ENCODE measurements at places on chromosomes 1 and 21.

DNA sequence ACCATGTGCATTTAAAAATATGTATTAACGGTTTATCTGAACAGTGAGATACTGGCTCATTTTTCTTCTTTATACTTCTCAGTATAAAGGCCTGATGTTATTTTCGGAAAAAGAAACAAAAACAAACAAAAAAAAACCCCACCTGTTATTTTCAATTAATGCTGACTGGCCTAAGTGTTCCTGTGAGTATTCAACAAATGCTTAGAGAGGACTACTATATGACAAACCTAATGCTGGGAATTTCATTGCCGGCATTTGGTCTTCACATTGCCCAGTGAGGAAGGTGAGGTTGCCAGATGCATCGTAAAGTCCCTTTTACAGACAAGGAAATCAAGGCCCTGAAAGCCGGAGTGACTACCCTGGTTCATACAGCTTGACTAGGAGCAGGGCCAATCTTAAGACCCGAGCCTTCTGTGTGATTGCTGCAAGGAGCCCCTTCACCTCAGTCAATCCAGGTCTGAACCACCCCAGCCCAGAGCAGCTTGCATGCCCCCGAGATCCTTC, 599 bp downstream of the MRPL24 start:
- no peak for DNase-seq
- H3K4me1 ChIP-seq, result peaks cover 20% of the 10 kb centered on the region
- H3K4me3 ChIP-seq, result peak overlapping the region; percentile 97
- peaks cover 17% of the 10 kb centered on the region for H3K36me3 ChIP-seq

- no peak overlapping the region for H3K4me3 ChIP-seq
- no peaks in the 10 kb centered on the region for H3K4me1 ChIP-seq
- no peaks in the 10 kb centered on the region for H3K36me3 ChIP-seq
- DNase-seq, result peak; percentile 53
- H3K27ac ChIP-seq, result no peak overlapping the region
These were observed 37.0 kb downstream of the CAPN8 start for GRCh38 chr1:223628233-223629125.

- DNase-seq, result no peak
- peaks cover 72% of the 10 kb centered on the region for H3K27me3 ChIP-seq
- no peaks in the 10 kb centered on the region for H3K4me1 ChIP-seq
- no peak overlapping the region for H3K27ac ChIP-seq
- no peaks in the 10 kb centered on the region for H3K36me3 ChIP-seq
- no peak overlapping the region for H3K4me3 ChIP-seq
These were observed 80.7 kb downstream of the DMRTA2 start for GRCh38 chr1:50342525-50342924.

- no peak for DNase-seq
- peaks cover 5% of the 10 kb centered on the region for H3K4me1 ChIP-seq
- H3K4me3 ChIP-seq, result no peak overlapping the region
- H3K36me3 ChIP-seq, result no peaks in the 10 kb centered on the region
- H3K27me3 ChIP-seq, result no peaks in the 10 kb centered on the region
- H3K27ac ChIP-seq, result no peak overlapping the region
These were observed 26.8 kb downstream of the LAMC2 start for GRCh38 chr1:183212870-183213269.
